MV-4-11 (cell line): ENCODE measurements at places on chromosomes 6 and 20.
A peak's percentile ranks its signal among the peaks of the same experiment; 100 is the strongest.

- no peak for DNase-seq
These were observed 7.9 kb upstream of the FAM209A start for GRCh38 chr20:56516631-56517030.

GRCh38 chr20:6704132-6704861 lies 63.2 kb upstream of the BMP2 start:
- no peak for DNase-seq

- DNase-seq, result peak; percentile 21
These were observed 178.8 kb upstream of the SNX9 start for GRCh38 chr6:157644043-157644810.

DNA sequence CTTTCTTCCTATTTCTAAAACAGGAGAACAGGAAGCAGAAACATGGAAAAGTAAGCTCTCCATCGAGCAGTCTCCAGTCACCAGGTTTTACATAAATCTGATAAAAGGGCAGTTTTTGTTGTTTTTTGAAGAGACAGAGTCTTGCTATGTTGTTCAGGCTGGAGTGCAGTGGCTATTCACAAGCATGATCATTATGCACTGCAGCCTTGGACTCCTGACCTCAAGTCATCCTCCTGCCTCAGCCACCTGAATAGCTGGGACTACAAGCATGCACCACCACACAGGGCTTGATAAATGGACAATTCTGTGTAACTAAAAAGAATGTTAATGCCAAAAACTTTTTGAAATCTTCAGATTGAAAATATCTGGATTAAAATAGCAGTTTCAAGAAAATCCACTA lies 23.8 kb downstream of the SAMHD1 start:
- DNase-seq, result no peak

DNA sequence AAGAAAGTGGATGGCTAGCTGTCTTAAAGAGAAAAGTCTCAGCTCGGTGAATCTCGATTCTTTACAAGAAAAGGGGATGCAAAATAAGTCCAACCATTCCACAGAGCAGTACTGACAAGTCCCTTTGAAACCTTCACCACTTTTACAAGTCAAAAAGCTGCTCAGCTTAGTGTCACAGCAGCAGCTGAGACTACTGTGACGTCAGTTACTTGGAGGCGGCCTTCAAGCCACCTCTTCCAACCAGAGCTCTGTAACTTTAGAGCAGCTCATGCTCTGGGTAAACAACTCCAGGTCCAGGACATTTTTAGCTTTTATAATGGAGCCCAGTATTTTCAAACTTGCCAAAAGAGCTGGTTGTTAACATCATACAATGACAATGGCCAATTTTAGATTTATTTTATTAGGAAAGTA lies at the start of gene KIAA0408:
Gene KIAA0408 (minus strand): TSS at position 159 of the 411 bp plus-strand sequence. CDS start 5,408 bp downstream, outside the sequence.
- DNase-seq, result peak; percentile 1

DNA sequence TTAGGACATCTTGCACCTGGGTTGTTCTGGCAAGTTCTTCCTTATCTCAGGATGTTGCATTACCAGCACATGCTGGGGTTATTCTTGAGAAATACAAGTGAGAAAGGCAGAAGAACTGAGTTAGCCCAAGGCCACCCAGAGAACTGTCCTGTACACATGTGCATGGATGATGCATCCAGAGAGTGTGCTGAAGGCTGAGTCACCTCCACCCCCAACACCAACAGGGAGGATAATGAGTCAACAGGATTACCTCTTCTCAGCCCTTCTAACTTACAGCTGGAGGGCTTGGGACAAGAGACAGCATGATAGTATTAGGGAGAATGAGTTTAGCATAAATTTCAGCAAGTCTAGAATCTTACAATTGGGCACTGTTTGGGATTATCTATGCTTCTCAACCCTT lies 8.5 kb downstream of the SCGN start:
- DNase-seq, result peak; percentile 44

DNA sequence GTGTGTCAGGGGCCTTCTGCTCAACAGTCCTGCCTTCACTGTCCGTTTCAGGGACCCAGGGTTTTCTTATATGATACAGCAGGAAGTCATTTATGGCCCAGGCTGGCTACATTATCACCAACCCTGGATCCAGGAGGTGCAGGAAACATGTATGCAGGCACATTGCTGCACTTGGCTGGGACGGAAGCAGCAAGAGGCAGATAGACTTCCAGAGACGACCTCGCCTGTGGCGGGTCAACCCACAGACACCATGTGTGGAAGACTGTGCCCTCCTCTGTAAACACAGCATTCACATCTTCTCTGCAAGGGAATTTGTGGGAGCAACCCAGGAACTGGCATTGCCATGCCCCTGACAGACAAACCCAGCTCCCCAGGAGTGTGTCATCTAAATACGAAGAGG lies 43.7 kb downstream of the TBC1D7 start:
- DNase-seq, result no peak

DNA sequence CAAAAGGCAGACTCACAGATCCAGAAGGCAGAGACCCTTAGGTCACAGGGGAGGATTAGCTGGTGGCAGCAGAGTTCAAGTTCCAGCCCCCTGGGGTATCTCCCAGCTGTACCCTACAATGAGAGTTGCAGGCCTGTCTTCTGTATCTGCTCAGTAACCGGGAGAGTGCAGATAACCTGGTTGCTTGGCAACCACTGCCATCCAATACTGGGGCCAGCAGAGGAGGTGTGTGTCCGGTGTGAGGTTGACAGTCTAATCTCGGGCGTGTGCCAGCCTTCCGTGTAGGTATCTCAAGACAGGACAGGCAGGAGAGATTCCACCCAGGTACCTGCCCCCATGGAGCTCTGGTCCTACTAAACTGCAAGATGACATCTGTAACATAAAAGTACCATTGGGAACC lies 56.6 kb upstream of the TBC1D7 start:
- DNase-seq, result no peak

GRCh38 chr6:165218829-165219228 lies 90.6 kb downstream of the C6orf118 start:
- no peak for DNase-seq

- DNase-seq, result no peak
These were observed 5.9 kb upstream of the CFAP206 start for GRCh38 chr6:87401832-87402231.

GRCh38 chr6:85191656-85192055 lies 258.2 kb upstream of the NT5E start:
- no peak for DNase-seq

DNA sequence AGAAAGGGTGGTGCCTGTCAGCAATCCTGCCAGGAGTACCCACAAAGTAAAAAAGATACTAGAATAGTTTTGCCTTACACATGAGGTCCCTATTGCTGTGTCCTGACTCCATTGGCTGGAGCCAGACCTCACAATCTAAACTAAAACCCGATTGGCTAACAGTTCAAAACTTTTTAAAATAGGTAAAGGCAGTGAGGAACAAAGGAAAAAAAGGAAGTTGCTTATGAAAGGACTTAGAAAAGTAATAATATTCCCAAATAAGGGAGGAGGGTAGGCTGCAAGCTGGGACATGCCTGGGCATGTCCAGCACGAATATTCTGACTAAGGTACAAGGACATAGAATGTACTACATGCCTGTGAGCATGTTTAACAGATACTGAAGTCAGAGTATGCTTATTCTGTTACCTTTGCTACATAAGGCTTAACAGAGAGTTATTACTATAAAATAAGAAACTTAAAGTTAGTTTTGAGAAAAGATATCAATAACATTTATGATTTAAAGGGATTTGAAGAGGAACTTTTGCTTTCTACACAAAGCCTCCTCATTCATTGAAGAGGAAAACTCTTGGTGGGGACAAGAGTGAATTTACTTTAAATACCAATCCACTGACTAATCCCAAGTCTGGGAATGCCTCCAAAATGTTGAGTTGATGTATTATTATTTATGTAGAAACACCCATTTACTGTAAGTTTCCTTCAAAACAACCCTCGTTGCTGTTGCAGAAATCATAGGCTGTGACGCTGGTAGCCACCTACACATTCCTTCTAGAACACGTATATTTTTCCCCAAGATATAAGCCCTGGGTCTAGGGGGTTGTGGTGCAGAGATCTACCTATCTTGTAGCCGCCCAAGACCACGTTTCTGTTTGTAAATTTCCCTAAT lies 8.2 kb upstream of the MTHFD1L start:
- DNase-seq, result peak; percentile 57

DNA sequence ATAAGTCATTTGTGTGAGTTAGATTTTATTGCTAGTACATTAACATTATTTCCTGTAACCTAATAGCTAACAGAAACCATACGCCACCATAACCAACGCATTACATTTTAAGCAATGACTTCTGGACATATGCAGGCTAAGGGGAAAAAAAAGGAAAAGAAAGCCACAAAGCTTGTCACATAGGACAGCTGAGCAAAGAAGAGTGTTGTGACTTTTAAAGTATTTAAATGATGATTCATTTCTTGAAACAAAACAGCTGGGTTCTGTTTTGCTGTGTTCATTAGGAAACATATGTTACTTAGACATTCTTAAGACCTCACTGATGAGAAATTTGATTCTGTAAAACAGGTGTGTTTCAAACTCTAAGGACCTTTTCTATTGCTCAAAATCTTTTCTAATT lies 171.4 kb downstream of the COL9A1 start:
- DNase-seq, result no peak

DNA sequence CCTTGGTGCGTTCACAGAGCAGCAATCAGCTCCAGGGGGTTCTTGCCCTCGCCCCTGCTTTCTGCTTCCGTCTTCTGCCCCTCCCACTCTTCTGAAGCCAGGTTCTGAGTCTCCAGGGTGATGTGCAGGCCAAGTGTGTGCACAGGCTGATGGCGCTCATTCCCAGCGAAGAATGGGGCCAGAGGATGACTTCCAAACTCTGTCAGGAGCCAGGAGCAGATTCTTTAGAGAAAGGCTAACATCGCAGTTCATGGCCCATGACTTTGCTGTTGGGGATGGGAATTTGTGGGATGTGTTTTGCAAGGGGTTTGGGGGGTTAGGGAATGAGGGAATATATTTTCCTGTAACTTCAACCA lies 56.1 kb upstream of the CCN6 start:
- no peak for DNase-seq

GRCh38 chr6:81694855-81695254 lies 57.6 kb downstream of the TENT5A start:
- DNase-seq, result no peak

GRCh38 chr20:20761301-20761700 lies 48.9 kb upstream of the RALGAPA2 start:
- peak; percentile 20 for DNase-seq

GRCh38 chr20:29497261-29497671 lies 1760.2 kb upstream of the DEFB115 start:
- no peak for DNase-seq

DNA sequence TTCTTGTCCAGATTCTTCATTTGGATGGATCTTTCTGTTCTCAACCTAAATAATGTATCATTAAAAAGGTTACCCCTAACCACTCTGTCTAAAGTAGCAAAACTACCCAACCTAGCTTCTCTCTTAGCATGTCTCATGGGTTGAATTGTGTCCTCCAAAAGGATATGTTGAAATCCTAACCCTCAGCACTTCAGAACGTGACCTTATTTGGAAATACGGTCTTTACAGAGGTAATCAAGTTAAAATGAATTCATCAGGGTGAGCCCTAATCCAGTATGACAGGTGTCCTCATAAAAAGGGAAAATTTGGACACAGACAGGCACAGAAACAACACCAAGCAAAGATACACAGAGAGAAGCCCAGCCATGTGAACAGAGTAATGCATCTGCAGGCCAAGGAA lies 6.1 kb upstream of the FRK start:
- DNase-seq, result no peak

DNA sequence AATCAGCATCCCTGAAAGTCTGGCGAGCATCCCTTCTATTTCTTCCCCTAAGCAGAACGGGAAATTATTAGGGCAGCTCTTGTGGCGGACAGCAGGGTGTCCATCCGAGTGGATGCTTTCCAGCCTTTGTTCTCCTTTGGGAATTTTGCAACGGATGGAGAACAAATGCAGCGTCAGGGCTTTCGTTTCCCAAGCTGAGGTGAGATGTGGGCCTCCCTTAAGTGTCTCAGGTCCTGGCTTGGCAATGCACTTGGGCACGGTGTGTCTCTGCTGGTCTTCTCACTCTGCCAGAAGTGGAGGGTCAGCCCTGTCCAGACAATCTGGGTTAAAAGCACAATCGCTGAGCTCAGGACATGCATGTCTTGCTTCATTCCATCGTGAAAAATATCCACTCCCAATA lies 43.5 kb downstream of the FOXA2 start:
- DNase-seq, result no peak

DNA sequence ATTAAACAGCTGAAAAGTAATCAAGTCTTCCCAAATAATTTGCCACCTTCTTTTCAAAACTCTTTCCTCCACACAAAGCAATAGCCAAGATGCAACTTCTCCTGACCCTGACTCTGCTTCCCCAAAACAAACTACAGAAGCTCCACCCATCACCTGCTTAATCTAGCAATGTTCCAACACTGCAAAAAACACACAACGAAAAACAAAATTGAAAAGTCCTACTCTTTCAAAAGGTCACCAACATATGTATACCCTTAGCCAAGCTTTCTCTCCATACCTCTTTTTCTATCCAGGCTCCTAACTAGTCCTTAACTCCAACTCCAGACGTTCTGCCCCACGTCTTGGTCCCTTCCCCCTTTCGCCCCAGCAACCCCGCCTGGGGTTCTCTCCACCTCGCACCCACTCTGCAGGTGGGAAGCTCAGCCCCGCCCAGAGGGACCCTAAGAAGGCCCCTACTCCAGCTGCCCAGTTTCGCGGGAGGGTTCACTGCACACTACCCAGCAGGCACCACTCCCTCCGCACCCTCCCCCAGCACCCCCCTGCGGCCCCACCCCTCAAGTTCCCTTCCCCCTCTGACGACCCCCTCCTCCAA lies 717 bp downstream of the CSNK2A1 start:
- peak; percentile 22 for DNase-seq
